ENCODE measurements at places on chromosomes 6 and 20.

DNA sequence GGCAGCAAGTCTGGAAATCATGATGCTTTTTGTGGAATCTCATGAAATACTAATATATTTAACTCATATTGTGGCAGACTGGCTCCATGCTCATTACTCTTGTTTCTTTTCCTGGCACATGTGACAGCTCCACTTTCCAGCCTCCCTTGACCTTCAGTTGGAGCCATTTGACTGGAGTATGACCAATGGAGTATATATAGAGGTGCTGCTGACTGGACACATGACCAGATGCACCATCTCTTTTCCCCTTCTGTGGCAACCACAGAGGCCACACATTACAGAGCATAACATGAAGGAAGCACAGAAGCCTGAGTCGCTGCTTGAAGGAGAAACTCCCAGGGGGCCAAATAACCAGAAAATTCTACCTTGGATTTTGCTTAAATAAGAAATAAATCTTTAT lies 77.4 kb downstream of the MKKS start:
- DNase-seq = no peak

DNA sequence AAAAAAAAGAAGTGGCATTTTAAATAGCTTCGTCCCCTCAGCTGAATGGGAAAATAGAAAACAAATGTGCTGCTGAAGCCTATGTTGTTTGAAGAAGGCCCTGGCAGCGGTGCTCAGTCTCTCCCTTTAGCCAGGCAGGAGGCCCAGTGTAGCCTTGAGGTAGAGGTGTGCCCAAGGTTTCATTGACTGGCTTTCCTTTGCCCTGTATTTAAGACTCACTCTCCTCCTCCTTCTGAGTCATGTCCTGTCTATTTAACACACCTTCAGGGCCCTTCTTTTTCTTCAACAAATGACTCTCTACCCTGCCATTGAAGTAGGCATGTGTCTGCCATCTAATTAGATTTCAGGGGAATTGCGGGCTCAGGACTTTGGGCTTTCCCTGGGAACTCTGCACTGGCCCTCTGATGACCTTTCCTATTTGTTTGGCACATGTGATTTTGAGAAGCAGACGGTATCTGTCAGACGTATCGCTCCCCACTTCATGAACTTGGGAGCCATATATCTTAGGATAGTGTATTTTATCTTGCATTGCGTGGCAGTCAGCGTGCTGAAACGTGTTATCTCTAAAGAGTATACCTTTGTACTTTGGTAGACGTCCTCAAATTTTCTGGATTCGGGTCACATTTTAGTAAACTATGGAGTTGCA lies 4.3 kb downstream of the TJAP1 start:
- DNase-seq = no peak

- no peak for DNase-seq
Measured at GRCh38 chr6:77133031-77133430, 330.3 kb downstream of the HTR1B start.

DNA sequence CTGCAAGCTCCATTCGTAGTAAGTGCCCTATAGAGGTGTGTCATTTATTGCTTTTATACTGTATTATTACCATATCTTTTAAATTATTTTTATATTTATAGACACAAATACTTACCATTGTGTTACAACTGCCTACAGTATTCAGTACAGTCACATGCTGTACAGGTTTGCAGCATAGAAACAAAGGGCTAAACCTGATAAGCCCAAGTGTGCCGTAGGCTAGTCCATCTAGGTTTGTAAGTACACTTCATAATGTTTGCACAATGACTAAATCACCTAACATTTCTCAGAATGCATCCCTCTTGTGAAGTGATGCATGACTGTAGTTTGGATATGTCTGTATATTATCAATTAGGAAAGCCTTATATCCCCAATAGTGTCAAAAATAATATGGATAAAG lies 122.8 kb downstream of the CLVS2 start:
- DNase-seq = no peak

GRCh38 chr6:6581054-6581453 lies 7.5 kb upstream of the LY86 start:
- no peak for DNase-seq

DNA sequence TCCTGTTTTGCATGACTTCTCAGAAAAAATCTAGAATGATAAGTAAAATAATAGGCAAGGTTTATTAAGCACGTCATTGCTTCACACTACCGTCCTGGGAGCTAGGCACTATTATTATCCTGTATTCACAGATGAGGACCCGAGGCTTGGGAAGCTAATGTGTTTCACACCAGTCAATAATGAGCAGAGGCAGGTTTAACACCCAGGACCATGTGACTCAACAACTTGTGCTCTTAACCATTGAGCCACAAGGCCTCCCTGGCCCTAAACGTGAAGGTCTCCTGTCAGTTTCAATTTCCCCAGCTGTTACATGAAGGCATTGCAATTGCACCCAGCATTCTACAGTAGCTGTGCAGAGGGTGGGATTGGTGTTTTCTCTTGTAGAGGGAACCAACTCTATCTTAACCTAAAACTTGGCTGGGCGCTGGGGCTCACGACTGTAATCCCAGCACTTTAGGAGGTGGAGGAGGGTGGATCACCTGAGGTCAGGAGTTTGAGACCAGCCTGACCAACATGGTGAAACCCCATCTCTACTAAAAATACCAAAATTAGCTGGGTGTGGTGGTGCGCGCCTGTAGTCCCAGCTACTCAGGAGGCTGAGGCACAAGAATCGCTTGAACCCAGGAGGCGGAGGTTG lies 191.2 kb downstream of the BCAS1 start:
- DNase-seq = no peak

- DNase-seq = no peak
Measured at GRCh38 chr20:32528171-32528891, 56.8 kb downstream of the NOL4L start.

DNA sequence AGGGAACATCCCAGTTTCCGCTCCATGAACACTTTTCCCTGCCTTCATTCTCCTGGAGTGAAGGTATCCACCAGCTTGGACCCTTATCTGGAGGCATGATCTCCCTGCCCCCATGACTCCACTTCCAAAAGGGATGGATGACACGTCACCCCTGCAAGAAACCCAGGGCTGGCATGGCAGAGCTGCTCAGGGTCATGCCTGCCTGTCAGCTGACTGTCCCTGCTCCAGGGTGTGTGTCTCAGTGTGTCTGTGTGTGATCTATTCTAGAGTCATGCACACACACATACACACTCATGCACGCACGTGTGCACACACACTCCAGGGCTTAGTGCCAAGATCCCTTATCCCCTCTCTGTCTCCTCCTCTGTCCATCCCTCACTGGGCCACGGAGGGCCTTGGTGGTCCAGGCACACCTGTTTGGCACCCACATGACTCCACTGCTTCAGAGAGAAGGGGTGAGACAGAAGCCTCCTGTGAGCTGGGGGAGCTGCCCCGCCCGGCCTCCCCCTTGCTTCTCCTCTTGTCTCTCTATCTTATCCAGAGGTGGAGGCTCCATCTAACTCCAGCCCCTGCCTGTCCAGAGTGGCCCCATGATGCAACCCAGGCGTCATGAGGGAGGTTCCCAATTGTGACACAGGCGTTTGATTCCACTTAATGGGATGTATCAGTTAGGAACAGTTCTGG lies 290.9 kb downstream of the CDC5L start:
- DNase-seq = no peak

DNA sequence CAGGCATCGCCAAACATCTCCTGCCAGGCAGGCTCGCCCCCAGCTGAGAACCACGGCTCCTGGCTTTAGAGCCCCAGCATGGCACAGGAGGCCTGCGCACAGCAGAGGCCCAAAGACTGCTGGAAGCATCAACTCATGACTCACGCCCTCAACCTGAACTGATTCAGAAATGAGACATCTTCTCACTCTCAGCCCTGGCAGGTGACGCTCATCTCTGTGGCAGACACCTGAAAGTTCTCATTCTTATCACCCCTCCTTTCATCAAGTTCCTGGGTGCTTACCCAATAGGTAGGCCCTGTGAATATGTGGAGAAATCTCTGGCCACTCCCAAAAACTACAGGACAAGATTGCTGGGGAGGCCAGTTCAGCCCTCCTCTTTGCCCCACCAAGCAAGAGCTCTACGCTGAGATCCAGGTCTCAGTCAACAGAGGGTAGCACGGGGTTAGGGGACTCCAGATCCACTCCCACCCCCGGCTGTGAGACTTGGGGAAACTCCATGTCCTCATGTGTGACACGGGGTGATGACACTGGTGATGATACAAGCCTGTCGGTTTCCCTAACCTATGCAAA lies 11.3 kb downstream of the NFATC2 start:
- DNase-seq = peak; percentile 91

- DNase-seq = no peak
Measured at GRCh38 chr6:39292637-39293036, 21.6 kb downstream of the KCNK17 start.

GRCh38 chr6:111996144-111996865 lies 57.6 kb upstream of the CCN6 start:
- no peak for DNase-seq

GRCh38 chr20:58854638-58855471 lies 2.3 kb downstream of the GNAS start:
- no peak for DNase-seq

DNA sequence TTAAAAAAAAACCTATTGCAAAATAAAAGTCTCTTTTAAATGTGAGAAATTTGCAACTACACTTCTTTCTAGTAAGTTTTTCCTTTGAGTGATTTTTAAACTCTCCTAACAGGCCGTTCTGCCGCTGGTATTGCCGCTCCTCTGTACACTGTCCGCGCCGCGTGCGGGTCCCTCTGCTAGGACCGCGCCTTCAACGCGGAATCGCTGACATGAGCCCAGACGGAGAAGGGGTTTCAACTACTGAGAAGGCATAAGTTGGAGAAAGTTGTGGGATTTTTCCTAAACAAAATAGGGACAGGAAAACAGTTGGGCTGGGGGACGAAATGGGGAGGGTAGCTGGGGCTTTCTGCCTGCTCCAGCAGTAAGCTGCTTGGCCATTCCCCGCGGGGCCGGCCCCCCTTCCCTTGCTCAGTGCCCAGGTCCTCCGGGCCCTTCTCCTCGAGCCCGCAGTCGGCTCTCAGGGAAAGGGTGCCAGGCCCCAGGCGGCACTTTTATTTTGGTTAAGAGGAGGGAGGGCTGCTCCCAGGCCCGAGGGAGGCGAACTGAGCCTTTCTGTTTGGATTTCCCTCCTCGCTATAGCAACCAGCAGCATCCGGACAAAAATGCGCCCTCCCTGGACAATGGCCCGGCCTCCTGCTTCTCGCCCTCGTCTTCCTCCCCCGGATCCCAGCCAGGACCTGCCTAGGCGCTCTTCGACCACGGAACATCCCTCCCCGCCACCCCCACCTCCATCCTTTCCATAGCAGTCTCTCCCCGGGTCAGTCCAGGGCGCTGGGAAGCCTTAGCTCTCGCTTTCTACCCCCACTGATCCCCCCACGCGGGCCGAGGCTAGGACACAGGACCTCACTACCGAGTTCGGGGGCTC lies 6.8 kb upstream of the POU3F2 start:
- DNase-seq = no peak

- DNase-seq = no peak
Measured at GRCh38 chr6:156845454-156846155, 68.4 kb downstream of the ARID1B start.

- no peak for DNase-seq
Measured at GRCh38 chr6:31896856-31897611, 464 bp downstream of the EHMT2 start.

GRCh38 chr6:141488488-141488887 lies 644.2 kb upstream of the GJE1 start:
- no peak for DNase-seq

DNA sequence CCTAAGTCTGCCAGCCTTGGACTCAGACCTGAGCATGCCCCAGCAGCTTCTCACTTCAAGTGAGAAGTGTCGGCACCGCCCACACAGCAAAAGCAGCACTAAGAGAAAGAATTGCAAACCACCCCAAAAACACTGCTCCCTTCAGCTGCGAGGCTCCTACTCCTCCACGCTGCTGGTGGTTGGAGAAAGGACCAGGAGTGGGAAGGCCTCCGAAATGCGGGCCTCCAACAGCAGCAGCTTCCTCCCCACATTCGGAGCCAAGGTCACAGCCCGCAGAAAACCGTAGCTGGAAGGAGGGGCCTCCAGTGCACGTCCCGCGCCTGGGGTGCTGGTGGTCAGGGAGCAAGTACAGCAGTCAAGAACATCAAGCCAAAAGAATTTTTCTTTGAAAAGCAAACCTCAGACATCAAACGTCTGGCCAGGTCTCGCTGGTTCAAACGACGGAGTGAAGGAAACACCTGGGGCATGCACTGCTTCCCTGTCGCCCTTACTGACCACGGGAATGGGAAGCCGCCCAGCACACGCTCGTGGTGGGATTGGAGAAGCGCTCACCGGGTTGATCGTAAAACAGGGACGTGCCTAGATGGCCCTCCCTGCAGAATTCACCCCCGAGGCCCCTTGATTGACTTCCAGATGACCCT lies 185.6 kb upstream of the CST7 start:
- DNase-seq = no peak

GRCh38 chr20:58372806-58373205 lies 16.2 kb upstream of the VAPB start:
- DNase-seq = no peak

- no peak for DNase-seq
Measured at GRCh38 chr6:51477711-51478311, 609.6 kb downstream of the PKHD1 start.

- DNase-seq = peak; percentile 94
Measured at GRCh38 chr6:157981395-157982101, at the start of gene SYNJ2. Gene SYNJ2, plus strand, starts transcription at chr6:157981863. Its CDS starts 99 bp downstream, at chr6:157981962.

DNA sequence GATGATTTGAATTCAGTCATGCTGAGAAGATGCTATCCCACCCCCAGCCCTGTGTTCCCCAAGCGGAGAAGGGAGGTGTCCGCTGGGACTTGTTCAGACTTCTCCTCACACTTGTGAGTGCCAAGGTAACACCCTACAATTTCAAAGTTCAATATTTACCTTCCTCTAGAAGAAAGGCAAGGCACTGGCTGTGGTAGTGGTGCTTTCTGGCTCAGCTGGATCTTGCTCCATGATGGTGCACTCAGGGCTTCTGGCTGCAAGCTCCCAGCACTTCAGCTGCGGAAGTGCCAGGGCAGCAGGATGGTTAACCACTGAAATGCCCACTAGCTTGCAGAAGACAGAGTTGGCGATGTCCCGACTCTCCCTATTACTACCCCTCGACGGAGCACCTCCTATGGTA lies 135.4 kb downstream of the MTFR2 start:
- DNase-seq = no peak

GRCh38 chr20:44581515-44581914 lies 864 bp upstream of the PKIG start:
- DNase-seq = no peak

DNA sequence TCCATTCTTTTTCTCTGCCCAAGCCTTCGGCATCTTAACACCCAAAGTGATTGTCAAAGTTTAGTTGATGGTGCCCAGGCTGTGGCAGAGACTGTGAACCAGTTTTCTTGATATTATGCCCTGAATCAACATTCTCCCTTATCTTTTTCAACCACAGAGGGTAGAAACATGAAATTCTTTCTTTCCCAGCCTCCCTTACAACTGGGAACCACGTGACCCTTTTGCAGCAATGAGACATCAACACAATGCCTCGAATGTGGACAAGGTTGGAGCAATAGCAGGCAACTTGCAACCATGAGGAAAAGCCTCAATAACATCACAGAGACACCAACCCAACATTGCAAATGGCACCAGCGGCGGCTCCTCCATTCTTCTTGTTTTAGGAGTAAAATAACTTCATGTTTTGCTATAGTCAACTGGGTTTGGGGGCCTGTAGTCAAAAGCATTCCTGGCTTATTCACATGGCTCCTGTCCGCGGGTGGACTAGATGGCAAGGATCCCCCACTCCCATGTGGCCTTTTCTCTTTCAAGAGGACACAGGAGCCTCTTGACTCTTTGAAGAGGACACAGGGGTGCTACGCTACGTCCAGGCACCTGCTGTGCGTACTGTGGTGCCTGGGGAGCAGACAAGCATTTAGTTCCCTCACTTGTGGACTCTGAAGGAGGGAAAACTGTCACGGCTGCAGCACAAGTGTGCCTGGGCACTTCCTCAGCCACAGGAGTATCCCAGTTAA lies 90.5 kb downstream of the NOL4L start:
- DNase-seq = no peak

GRCh38 chr6:105431226-105431625 lies 28.3 kb upstream of the PREP start:
- DNase-seq = no peak

Data from activated effector memory CD4-positive, alpha-beta T cell treated with anti-CD3 and anti-CD28 coated beads, Interleukin-2, amount 50 U/mL, for 16 hours (primary cell).